CD4-positive, alpha-beta T cell treated with Interleukin-6 for 4 hours (primary cell): ENCODE measurements at places on chromosomes 13 and 19.
A peak's percentile ranks its signal among the peaks of the same experiment; 100 is the strongest.

DNA sequence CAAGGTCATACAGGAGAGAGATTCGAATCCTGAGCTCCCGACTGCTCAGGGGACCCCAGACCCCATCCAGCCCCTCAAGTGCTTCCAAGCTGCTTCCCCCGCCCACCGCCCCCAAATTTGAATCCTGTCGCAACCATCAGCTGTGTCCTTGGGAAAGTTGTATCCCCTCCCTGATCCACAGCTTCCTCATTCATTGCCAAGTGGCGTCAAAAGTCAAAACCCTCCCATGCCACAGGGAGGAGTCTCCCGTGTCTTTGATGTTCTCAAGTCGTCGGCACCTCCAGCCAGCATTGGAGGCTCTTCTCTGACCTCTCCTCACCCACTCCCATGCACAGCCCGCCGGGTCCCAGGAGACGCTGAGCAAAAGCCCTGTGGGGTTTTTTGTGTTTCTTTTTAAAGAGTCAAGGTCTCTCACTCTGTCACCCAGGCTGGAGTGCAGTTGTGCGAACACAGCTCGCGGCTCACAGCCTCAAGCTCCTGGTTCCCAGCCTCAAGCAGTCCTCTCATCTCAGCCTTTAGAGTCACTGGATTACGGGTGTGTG, 2.8 kb upstream of the IFI30 start:
- DNase-seq = no peak

DNA sequence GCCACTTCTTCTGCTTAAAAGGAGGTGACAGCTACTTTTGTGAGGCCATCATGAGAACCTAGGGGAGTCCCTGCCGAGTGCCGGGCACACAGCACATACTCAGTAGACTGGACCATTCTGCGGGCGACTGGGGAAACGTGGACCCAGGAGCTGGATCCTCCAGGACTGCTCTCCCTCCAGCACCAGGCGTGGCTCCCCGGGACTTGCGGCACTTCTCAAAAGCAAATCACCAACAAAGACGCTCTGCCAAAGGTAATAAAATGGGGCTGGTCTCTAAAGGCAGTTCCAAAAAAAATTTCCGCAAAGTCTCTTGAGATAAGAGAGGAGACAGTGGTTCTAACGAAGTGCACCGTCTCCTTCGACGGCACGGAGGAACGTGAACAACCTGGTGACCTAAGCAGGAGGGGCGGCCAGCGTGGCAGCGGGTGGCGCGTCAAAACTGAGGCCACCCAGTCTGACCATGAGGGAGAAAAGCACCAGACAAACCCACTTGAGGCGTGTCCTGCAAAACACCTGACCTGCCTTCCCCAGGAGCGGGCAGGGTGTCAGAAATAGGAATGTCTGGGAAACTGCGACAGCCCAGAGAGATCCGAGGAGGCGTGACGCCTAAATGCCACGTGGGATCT, 1.4 kb upstream of the TMPRSS9 start:
- no peak for DNase-seq

GRCh38 chr19:30799865-30800755, 427.9 kb downstream of the ZNF536 start:
- peak; percentile 7 for DNase-seq

DNA sequence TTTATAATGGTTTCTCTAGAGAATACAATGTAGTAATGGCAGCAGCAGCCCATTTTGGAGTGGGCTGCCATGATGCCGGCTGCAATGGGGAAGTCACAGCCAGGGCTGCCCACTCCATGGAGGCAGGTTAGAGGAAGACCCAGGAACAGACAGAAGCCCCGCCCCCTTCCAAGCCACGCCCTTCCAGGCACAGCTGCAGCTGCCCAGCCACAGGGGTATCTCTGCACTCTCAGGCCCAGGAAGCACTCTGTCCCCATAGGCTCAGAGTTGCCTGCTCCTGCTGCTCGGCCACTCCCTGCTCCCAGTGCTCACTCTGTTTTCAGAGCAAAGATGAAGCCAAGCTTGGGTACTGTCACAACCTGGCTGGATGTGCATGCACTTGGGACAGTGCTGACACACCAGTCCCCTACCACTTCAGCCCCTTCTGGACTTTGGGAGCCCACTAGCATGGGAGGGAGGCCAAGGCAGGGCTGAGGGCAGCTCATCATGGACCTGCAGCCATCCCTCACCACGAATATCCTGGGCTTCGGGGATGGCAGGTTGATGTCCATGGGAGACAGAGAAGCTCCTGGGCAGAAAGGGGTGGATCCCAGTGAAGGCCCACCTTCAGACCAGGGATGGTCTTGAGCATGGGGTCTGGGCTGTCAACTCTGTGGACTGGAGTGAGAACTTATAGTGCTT, 1224.2 kb downstream of the SLITRK5 start:
- DNase-seq = no peak

GRCh38 chr13:111325146-111325890, 4.9 kb downstream of the TEX29 start:
- no peak for DNase-seq

DNA sequence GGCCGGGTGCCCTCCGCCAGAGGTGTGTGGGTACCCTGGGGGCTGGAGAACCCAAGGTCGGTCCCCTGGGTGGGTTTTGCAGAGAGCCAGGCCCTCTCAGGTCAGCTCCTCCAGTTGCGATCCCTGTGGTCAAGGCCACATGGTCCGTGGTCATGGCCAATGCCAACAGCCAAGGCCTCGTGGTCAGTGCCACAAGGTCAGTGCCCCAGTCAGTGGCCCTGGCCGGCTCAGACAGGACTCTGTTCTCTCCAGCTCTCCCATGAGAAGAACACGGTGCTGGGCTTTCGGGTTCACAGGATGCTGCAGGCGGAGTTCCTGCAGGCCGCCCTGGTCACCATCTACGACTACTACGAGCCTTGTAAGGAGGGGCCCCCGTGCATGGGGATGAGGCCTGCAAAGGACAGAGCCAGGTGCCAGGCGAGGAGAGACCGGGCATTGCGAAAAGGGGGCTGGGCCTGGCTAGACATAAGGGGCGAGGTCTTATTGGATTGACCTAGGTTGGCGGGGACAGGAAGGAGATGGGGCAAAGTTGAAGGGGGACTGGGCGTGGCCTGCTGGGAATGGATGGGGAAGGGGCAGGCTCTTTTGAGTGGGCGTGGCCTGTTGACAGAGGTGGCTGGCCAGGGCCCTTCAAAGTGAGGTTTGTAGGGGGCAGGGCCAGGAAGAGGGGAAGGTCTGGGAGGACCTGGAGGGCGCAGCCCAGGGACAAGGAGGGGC, 15.2 kb upstream of the SHFL start:
- no peak for DNase-seq

GRCh38 chr19:5340637-5341447, at the start of gene PTPRS:
Gene PTPRS, minus strand, starts transcription at chr19:5340812. Its CDS starts 54,672 bp downstream, at chr19:5286140.
- peak; percentile 63 for DNase-seq

- no peak for DNase-seq
Observed at GRCh38 chr13:36124236-36124822, 6.9 kb downstream of the DCLK1 start.

GRCh38 chr19:58395979-58396627, 647 bp downstream of the RNF225 start:
- DNase-seq = no peak

DNA sequence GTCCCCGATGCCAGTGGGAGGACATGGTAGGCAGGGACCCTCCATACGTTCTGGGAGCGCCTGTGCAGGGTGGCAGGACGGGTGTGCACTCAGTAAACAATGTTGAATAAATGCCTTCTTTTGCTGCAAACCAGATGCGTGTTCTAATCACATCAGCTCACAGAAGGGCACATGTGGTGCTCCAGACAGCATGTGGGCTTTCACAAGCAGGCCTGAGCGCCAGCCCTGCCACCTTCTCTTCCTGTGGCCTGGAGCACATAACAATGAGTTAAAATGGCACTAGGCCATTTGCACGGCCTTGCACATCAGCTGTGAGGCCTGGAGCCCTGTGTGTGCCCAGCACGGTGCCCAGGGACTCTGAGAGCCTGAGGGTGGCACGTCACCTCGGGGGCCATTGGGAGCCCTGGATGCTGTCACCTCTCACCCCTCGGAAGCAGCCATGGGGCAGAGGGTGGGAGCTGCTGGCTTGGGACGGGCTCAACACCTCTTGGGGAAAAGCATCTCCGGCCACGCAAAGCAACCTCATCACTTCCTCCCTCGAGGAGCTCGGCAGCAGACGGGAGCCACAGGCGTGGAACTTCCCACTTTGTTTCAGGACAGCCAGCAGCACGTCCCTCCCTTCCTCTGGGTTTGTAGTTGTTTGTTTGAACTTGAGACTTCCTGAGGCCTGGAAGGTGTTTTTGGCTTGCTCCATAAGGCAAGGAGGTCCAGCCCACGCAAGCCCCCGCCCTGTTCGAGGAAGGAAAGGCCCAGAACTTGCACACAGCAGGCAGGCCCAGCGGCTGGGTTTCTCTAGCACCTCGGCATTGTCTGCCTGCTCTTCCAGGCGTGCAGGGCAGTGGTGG, 9.8 kb downstream of the MCF2L start:
- no peak for DNase-seq

GRCh38 chr19:43562698-43563241, 12.6 kb downstream of the XRCC1 start:
- peak; percentile 88 for DNase-seq

GRCh38 chr13:44373601-44374347, at the start of gene SERP2:
Gene SERP2, plus strand, starts transcription at chr13:44373824. Its CDS starts 202 bp downstream, at chr13:44374026.
- DNase-seq = no peak

GRCh38 chr19:30686176-30686820, 314.1 kb downstream of the ZNF536 start:
- DNase-seq = no peak

- DNase-seq = peak; percentile 52
Observed at GRCh38 chr13:40982772-40983171, 36.3 kb downstream of the ELF1 start.

GRCh38 chr13:25177012-25177411, 4.9 kb upstream of the AMER2 start:
- no peak for DNase-seq

DNA sequence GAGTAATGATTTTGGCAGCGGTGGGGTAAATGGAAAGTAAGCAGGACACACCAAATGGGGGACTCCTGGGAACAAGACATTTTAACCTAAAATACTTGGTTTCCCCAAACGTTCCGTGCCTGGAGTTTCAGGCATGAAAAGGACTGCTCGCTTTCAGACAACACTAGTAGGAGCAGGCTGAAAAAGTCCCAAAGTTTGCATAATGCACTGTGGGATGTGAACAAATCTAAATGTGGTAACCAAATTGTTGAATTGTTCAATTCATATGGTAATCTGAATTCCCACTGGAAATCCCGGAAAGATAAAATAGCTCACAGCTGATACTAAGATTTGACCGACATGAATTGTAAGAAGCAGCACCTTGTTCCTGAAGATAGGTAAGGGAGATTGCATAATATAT, 467.2 kb upstream of the ARGLU1 start:
- DNase-seq = no peak

- no peak for DNase-seq
Observed at GRCh38 chr13:75550159-75550567, 572 bp downstream of the UCHL3 start.
